ENCODE measurements at places on chromosomes 6 and 20.

DNA sequence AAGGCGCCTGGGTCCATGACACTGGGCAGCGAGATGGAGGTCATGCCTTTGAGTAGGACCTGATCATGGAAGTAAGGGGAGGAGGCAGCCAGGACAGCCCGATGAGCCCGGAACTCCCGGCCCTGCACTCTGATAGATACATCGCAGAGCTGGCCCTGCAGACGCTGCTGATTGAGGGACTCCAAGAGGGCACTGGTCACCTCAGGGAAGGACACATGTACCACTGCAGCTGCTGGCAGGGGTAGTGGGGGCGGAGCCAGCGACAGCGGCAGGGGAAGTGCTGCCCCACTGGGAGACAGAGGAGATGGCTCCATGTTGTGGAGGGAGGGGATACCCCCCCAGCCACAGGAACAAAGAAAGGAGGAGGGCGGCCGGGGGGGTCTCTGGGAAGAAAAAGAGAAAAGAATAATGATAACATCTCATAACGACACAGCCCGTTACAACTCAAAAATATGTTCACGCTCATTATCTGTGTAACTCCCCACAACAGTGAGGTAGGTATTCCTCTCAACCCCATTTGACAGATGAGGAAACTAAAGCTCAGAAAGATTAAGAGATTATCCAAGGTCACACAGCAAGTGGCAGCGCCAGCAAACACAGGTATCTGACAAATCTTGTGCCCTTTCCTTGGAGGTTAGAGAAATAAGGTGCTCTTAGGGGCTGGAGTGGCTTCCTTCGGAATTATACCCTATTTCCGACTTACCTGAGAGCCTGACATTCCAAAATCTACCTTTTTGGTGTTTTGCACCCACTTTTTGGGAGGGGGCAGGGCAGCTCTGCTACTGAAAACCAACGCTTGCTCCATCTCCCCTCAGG is 733 bp downstream of the ZBTB22 start:
- no peak for DNase-seq

- DNase-seq = no peak
Observed at GRCh38 chr20:62427172-62428001, at the start of gene RBBP8NL. Gene RBBP8NL, minus strand, starts transcription at chr20:62427539. Its CDS starts 7,892 bp downstream, at chr20:62419647.

DNA sequence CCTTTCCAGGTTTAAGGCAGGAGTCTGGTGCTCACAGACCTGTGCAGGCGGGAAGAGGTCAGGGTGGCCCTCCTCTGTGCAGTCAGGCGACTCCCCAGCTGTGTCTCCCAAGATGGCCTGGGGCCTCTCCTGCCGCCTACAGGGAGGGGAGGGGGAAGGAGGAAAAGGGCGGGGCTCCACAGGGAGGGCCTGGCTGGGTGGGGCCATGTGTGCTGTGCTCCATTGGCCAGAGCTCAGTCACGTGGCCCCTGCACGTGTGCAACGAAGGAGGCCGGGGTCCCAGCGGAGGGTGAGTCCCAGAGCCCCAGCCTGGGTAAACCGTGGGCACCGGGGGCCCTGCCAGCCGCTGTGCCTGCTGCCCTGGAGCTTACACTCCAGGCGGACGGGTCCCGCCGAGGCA is 211.6 kb downstream of the ZDHHC14 start:
- DNase-seq = no peak

DNA sequence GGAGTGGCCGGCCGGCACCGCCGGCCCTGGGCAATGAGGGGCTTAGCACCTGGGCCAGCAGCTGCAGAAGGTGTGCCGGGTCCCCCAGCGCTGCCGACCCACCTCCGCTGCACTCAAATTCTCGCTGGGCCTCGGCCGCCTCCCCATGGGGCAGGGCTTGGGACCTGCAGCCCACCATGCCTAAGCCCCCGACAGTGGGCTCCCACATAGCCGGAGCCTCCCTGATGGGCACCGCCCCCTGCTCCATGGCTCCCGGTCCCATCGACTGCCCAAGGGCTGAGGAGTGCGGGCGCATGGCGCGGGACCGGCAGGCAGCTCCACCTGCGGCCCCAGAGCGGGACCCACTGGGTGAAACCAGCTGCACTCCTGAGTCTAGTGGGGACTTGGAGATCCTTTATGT is 13.8 kb downstream of the SPINT4 start:
- no peak for DNase-seq

- no peak for DNase-seq
Observed at GRCh38 chr6:67593247-67593646, 1041.8 kb upstream of the ADGRB3 start.

- DNase-seq = peak; percentile 58
Observed at GRCh38 chr20:51258582-51259165, 235.8 kb upstream of the KCNG1 start.

- no peak for DNase-seq
Observed at GRCh38 chr20:63361519-63362435, 628 bp upstream of the CHRNA4 start.

- DNase-seq = no peak
Observed at GRCh38 chr6:6251555-6252280, 68.7 kb downstream of the F13A1 start.

DNA sequence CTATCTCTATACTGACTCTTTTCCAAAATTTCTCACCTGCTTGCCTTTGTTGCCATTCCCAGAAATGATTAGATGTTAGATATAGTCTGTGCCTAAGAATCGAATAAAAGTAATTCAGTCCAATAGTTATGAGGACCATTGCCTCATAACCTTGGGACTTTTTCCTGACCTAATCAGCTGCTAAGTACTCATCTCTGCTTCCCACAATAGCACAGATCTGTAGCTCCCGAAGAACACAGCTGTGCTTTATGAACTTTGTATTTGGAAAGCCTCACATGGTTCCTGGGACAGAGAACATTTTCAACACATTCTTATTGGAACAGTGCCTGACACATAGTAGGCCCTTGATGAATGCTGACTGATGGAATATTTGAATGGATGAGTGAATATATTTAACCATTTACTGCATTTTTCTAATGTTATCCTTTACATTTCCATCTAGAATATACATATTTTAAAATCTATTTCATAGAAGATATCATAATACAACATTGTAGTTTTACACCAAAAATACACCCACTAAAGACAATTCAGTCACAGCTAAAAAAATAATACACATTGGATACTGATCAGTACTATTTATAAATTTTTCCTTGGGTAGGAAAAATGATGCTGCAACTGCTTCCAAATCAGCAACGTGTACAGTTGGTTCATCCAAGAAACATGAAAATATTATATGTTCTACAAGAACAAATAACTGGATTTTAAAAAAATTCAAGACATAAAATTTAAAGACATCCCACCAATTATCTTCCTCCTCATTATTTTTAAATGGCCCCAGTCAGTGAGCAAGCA is 53.9 kb downstream of the HS3ST5 start:
- DNase-seq = no peak

DNA sequence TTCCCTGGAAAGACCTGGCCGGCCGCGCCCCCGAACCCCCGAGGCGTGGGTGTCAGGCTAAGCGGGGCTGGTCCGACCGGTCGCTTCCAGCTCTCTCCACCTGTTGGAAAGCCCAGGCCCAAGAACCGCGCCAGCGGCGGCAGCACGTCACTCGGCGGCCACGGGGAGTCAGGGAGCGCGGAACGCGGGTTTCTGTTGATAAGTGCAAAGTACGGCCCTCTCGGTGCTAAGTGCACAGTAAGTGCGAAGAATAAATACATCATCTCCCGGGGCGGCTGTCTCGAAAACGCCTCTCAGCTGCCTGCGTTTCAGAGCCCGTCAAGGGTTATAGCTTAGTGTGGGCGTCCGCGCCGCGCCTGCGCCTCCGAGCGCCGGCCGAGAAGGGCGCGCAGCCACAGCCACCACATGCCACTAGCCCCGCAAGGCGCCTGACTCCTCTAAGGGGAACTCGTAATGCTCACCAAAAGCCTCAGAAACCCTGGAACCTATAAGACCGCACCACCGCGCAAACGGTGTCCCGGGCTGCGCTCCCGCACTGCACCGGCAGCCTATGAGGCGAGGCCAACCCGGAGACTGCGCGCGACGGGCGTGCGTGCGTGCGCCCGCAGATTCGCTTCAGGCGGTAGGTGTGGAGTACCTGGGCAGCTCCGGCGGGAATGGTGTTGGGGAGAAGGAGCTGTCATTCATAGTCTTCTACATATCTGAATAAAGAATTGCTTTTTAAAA is 9.2 kb upstream of the TBX18 start:
- no peak for DNase-seq

DNA sequence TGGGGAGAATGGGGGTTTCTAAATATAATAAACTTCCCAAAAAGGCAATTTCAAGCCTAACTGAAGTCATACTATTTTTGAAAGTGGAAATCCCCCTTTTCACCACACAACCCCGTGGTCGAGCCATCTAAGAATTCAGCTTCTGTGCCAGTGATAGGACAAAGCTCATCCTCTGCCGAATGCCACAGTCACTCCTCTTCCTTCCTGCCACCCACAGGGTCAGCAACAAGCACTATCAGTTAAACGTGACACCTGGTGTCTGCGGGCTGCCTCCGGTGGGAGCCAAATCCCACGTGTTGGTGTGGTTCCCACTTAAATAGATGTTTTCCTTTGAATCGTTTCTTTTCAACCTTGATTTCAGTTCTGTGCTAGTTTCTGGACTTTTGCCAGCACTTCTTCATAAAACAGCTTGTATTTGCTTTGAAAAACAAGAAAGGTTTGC is 60.7 kb downstream of the TNFAIP3 start:
- DNase-seq = peak; percentile 56

DNA sequence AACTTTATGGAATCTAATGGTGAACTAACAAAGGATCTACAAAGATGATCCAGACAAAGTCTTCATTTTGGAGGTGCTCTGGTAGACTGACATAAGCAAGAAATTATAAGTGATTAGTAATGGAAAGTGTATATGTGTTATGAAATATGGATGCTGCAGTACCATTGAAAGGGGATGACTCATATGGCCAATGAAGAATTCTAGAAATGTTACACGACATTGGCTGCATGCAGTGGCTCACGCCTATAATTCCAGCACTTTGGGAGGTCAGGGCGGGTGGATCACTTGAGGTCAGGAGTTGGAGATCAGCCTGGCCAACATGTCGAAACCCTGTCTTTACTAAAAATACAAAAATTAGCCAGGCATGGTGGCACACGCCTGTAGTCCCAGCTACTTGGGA is 23.5 kb downstream of the CFAP206 start:
- no peak for DNase-seq

DNA sequence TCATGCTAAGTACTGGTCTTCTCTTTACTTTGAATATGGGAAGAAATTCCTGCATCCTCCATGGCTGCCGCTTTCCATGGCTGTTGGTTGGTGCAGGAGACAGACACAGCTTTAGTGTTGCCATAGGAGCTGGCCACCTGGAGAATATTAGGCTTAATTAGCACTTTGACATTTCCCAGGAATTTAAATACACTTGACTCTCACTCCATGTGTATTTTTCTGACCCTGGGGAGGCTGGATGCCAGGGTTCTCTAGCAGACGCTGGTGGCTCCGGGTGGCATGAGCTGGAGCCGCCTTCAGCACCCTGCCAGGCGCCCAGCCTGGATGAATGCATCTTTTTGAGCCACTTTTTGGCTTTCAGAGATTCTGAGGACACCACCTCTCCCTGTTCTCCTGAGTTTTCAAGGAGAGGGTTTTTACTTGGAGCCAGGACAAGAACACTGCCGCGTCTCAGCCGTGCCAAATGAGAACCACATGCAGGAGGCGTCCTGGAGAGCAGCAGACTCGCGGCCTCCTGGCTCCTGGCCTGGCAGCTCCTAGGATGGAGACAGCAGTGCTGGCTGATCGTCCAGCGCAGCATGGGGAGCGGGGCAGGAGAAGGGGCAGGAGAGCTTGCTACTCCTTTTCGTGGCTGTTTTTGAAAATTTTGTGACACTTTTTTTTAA is 258.8 kb downstream of the SMOC2 start:
- no peak for DNase-seq

DNA sequence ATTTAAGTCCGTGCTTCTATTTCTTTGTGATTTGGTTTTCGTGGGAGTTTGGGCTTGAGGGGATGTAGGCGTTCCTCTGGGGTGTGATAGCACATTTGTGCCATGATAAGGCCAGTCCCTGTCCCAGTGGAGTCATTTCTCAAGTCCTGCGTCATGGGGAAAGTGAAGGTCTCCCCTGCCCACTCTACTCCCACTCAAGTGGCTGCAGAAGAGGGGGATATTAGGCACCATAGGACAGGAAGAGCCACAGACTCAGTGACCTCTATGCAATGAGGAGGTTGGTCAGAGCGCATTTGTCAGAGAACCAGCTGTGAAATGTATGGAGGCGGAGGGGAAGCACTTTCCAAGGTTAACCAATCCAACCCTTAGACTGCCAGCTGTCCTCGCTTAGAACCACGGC is 51.9 kb upstream of the EDN1 start:
- no peak for DNase-seq

DNA sequence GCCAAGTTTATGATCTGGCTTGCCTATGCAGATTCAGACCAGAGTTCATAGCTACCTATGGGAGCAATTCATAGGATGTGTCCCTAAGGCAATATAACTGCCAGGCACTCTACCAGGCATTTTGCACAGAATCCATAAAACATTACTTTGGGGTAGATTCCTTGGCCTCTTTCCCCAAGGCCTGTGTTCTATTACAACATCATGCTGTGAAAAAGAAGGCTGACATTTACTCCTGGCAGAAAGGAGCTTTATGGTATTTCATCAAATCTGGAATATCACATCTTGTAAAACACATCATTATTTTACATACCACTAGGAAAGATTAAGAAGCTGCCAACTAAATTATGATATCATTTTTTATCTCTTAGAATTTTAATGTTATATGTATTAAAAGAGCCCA is 287.0 kb upstream of the MARCKS start:
- DNase-seq = no peak

GRCh38 chr6:40692337-40692736 is 105.2 kb upstream of the LRFN2 start:
- DNase-seq = no peak

DNA sequence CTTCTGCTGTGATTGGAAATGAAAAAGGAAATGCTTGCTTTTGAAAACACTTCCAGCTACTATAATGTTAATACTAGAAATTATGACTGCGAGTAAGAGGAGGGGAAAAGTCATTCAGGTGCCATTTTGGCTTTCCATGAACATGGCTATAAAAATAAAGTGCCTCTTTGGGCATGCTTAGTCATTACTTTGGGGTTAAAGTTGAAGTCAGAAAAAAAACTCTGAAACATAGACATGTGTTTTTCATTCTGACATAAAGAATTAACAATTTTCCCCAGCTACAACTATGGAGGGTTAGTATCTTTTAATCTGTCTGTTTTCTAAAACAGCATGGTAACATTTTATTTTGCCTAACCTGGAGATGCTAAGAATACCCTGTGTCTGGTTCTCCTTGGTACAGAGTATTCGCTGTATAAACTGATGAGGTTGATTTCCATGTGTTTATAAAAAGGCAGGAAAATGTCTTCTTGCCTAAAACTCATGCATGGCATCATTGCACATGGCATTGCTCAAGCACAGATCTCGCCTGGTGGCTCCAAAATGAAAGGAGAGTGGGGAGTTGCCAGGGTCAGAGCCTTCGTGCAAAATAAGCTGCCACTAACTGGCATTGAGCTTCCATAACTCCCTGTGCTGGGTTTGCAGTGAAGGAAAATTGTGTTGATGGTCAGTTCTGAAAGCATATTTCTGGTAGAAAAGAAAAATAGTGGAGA is 188.9 kb downstream of the KCNQ5 start:
- DNase-seq = no peak

Data from astrocyte (in vitro differentiated cells and primary cell).